ENCODE measurements at places on chromosomes 6 and 20.

- no peak for DNase-seq
These were observed 105.9 kb upstream of the FOXC1 start for GRCh38 chr6:1503811-1504210.

DNA sequence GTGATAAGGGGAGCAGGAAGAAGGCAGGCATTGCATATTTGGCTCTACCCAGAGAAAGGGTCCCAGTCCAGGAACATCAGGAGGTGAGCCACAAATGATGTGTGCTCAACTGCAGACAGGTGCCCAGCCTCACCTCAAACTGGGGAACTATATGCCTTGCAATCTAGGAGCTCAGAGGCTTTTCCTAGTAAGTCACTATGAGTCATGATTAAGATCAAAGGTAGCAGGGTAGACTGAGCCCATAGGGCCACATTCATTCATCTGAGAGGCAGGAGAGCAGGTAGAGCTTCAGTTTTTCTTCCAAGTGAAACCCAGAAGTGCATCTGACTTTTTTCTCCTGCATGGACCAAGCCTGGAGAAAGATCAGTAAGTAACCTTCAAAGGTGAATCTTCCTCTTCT lies 31.3 kb downstream of the MARCKS start:
- DNase-seq, result no peak

GRCh38 chr6:116561377-116562018 lies 7.9 kb downstream of the CALHM4 start:
- peak; percentile 75 for DNase-seq

- no peak for DNase-seq
These were observed 822.7 kb downstream of the GRIK2 start for GRCh38 chr6:102216232-102216631.

GRCh38 chr6:143928853-143929252 lies 64.6 kb downstream of the ZC2HC1B start:
- DNase-seq, result no peak

DNA sequence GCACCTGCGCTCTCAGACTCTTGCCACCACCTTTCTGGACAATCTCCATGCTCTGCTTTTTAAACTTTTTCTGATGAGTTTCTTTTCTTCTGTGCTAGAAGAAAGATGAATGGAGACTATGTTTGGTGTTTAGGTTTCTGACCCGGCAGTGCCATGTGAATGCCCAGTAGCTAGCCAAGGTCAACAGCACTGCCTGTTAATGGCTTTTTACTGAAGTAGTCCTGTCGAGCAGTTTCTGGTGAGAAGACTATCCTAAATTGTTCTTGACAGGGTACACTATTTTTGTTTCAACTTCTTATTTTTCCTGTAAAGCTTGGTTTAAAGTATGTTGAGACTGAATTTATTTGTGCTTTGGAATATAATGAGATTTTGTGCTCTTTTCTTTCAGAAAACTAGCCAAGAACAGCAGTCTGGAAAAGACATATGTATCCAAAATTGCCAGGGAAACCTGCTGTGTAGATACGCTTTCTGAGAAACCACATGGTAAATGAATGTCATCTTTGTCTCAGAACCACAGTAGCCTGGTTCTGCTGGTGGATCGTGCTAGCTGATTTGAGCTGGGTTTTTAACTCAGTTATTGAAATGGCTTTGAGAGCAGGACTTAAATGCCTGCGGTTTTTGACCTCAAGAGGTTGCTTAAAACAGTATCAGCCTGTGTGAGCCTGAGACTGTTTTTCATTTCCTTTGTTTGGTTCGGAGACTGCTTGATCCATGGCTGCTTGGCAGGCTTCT lies 48.1 kb downstream of the KCNS1 start:
- peak; percentile 43 for DNase-seq

DNA sequence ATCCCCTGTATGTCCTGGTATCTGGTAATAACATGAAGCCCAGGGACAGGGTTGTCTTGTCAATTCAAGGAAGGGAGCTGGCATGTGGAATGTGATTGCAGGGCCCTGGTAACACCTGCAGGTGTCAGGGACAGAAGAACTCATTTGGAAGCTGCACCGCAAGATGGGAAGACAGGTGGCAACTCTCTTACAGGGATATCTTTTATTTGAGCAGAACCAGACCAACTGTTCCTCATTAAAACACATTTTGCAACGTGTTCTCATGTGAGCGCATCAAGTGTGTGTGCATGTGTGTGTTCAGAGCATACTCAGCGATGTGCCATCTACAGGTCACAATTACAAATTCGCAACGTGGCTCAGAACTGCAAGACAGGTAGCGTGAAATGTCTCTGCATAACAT lies 370.9 kb upstream of the SOX4 start:
- no peak for DNase-seq

DNA sequence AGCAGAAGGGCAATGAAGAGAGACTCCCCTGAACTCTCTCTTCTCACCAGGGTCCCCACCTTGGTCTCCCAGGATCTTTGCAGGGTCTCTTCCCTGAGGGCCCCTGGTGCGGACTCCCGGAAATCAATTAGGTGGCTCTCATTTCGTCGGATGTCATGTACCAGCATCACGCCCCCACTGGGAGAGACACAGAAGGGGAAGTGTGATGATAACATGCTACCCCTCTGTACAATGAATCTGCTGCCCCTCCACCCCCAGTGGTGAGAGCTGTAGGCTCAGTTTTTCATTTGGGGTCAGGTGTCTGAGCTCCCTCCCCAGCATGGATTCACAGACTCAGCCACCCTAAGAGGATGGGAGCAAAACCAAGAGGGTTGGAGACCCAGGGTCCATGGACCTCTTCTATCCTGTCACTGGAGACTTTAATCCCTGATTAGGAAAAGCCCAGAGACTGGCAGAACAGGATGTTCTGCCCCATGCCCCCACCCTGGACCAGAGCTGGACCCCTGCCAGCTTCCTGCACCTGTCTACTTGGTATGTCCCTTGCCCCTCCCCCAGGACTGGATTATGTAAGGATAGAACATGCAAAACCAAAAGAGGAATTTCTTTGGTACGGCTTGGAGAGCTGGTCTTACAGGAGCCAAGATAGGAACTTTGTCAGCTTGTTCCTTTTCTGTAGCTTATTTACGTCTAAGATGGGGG lies 11.1 kb downstream of the GGT7 start:
- DNase-seq, result no peak

DNA sequence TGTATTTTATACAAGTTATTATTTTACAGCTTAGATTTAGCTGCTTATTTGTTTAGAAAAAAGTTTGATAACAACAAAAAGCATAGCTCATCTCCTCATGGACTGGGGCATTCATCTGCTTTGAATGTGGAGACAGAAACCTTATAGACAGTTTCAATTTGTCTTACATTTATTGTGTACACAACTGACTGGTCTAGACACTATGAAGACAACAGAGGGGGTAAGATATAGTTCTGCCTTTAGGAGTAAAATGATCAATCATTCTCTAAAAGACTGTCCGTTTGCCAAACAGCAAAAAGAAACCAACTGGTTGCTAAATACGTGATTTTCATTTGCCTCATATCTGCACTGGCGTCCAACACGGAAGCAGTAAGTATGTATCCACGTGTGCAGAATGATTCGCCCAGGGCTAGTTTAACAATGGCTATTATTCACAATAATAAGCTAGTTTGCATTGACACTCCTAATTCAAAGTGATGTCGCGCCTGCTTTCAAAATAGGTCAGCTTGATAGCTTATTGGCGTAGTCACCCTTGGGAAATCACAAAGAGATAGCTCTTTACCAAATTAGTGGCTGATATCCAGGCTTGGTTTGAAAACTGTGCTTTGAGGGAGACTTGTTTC lies 153.6 kb downstream of the BMP2 start:
- DNase-seq, result no peak

GRCh38 chr20:61979701-61980635 lies 85.7 kb downstream of the TAF4 start:
- no peak for DNase-seq

DNA sequence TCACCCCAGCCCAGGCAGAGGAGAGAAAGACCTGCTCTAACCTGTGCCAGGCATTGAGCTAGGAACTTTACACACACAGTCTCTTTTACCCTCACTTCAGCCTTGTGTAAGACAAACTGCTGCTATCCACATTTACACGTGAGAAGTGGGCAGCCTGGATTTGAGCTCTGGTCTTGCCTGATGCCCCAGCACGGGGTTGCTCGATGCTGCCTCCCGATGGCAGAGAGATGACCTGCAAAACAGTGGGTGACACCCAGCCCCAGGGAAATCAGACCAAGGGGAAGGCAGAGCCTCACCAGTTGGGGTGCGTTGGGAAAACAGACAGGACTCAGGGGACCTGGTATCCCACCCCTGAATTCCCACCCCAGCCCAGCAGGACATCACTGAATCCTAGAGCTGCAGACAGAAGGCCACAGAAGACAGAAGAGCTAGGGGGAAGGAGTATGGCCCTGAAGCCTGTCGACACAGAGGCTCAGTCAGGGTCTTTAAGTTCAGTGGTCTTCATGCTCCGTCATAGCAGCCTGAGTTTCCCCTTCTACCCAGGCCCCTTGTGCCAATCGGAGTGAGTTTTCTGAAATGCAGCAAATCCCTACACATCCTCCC lies 990 bp downstream of the BPI start:
- DNase-seq, result no peak

DNA sequence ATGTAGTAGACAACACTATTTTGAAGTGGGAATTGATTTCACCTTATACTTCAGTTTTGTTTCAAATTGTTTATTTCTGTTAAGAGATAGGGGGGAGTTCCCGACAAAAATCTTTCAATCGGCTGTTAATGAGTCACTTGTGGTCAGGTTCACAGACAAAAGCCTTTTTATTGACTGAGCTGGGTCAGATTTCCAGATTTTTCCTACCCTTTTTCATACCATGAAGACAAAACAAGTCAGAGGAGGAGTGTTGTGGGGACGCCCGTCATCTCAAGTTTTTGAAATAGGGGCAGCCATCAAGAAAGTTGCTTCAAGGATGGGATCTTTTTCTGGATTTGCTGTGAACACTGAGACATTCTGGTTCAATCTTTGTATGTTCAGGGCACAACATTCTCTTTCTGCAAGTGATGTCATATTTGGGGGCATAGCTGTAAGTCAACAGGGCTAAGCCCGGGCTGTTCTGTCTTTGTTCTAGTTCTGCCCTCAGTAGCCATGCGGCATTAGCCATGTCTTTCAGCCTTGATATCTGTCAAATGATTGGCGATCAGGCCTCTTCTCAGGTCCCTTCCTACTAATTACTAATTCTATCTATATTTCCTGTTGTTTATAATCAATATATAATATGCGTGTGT lies 496.0 kb upstream of the MARCKS start:
- DNase-seq, result no peak

- no peak for DNase-seq
These were observed 185.8 kb upstream of the TENT5A start for GRCh38 chr6:81938014-81938856.

GRCh38 chr6:64330694-64331307 lies 695.2 kb downstream of the PHF3 start:
- DNase-seq, result no peak

- no peak for DNase-seq
These were observed 112.9 kb downstream of the DLL1 start for GRCh38 chr6:170177772-170178560.

DNA sequence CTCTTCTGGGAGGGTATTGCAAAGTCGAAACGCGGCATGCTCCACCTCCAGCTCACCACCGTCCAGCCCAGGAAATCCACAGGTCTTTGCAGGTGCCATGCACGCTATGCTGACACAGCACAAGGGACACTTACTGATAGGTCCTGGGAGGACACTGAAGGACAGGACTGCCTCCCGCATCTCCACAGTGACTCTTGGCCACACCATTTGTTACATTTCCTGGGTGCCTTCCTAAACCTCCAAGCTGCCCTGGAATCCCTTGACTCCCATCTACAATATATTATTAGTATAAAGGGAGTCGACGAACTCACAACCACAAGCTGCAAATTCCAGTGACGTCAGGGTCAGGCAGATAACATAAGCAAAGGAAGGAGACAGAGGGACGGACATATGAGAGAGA lies 106.9 kb downstream of the JPH2 start:
- DNase-seq, result no peak

DNA sequence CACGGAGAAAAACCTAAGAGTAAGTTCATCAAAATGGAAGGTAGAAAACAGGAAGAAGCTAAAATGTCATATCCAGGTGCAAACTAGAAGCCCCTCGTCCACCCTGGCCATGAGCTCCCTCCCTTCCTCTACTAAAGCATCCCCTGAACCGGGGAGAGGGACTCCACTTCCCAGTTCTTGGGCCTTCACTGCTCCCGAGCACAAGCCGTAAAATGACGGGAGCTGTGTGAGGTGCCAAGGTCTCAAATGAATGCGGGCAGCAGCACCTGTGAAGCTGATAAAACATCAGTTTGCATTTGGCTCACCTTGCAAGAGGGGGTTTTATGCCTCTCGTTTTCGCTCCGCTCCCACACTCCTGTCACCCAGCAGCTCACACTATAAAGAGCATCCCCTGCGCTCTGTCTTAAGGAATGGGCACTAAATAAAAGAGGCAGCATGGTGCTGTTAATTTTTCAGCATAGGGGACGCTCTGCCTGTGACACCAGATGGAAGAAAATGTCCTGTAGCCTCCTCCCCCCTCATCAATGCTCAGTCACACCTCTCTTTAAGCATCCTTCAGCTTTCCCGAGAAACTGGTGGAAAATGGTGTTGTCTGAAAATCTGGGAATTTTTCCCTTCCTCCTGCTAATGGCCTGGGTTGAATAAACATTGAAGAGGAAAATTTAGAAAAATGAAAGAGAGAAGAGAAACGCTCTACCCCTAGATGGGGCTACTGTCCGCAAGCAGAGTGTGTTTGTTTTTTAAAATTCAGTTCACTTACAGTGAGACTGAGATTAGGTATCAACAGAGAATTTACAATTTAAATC lies 563.0 kb upstream of the AGPAT4 start:
- DNase-seq, result no peak

DNA sequence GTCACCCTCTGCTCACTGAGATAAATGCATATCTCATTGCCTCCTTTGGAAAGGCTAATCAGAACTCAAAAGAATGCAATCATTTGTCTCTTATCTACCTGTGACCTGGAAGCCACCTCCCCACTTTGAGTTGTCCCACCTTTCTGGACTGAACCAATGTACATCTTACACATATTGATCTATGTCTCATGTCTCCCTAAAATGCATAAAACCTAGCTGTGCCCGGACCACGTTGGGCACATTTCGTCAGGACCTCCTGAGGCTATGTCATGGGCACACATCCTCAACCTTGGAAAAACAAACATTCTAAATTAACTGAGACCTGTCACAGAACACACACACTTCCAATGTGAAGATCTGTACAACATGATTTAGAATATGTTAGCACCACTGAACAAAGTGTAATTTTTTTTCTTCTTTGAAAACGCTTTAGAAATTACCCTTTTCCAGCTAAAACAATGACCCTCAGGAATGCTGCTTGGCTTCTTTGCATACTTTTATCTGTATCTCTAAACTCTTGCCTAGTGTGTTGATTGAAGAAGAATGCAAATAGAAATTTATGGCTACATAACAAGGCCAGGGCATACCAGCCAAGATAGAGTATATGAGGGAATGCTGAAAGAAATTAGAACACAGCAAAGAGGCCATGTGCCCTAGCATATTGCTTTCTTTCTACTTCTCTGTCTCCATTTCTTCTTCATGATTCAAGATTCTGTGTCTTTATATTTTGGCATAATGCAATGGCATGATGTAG lies 84.6 kb upstream of the DST start:
- DNase-seq, result no peak

GRCh38 chr20:13995086-13995665 lies at the start of gene MACROD2:
Gene MACROD2 (plus strand): TSS chr20:13995516.
- peak; percentile 43 for DNase-seq

GRCh38 chr6:15776458-15776980 lies 113.7 kb upstream of the DTNBP1 start:
- DNase-seq, result no peak

- DNase-seq, result no peak
These were observed 508.4 kb downstream of the HDGFL1 start for GRCh38 chr6:23077772-23078171.
